ENCODE measurements at places on chromosomes 3 and 15.
A peak's percentile ranks its signal among the peaks of the same experiment; 100 is the strongest.

DNA sequence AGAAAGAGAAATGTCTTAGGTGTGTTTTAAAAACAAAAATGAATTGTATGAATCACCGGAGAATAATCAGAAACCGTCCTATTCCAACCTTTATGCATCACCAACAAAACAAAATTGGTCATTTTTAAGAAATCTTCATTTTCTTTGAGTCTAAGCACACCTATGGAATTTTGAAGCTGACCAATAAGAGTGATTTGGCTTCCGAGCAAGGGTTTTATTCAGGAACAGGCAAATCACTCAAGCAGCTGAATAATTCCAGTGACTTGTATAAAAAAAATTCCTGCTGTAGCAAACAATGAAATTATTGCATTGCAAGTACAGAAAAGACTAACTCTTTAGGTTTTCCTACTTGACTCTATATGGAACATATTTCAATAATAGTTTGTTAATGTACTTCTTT is 83.8 kb upstream of the FNDC3B start:
- DNase-seq = no peak

DNA sequence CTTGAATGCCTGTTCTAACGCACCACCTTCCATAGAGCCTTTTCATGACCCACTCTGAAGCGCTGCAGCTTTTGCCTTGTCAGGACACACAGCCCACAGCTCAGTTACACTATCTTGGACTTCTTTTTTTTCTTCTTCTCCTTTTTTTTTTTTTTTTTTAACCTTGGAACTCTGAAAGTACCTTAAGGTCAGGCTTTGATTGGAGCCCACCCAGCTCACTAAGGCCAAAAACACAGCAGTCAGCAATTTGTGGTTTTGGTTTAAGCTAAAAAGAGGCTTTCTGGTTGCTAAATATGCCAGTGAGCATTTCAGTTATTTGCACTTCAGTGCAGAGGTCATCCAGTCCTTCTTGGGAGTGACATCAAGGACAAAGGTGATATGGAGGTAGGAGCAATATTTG is 1.7 kb downstream of the SLC25A20 start:
- DNase-seq = no peak

DNA sequence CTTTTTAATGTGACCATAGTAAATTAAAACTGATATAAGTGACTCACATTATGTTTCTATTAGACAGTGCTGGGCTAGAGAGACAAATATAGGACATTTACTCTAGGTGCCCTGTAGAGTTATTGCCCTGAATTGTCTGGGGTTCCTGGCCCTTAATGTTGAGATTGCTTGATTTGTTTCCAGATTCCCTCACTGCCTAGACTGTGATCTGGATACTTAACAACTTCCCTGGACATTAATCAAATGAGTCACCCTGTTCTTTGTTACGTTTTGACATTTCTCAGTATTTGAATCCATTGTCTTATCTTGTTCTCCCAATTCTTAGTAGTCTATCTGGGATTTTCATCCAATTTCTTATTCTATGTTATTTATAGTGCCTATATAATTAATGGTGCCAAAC is 65.8 kb downstream of the DTWD1 start:
- no peak for DNase-seq

GRCh38 chr3:52317208-52318000 is 1.3 kb downstream of the DNAH1 start:
- DNase-seq = peak; percentile 59
